ENCODE measurements at places on chromosomes 5 and 9. TPM values are rescaled to one million over a fixed set of nuclear protein-coding genes. Genes with fewer than 3 reads are reported as not detected.

HABP4 gene
- 56.5 TPM for total RNA-seq

DNA sequence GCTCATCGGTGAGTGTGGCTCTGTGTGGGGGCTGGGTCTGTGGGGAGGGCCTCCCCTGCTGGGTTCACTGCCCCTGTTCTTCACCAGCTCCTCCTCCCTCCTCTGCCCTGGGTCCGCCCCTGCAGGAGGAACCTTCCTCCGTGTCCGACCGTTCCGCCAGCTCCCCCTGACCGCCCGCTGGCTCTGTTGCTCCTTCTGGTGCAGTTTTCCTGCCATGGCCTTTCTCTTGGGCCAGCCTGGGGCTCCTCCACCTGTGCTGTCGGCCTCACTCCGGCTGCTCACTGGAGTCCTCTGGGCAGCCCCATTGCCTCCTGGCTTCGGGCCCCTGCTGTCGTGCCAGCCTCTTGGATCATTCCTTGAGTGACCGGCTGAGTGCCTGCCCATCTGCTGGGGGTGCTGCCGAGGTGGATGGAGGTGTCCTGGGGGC, 12.3 kb downstream of the RNU6ATAC start:
- H3K4me3 ChIP-seq = no peak overlapping the region
- H3K36me3 ChIP-seq = peaks cover 54% of the 10 kb centered on the region
- H3K27me3 ChIP-seq = no peaks in the 10 kb centered on the region
- no peaks in the 10 kb centered on the region for H3K4me1 ChIP-seq
- H3K27ac ChIP-seq = no peak overlapping the region

SLC34A1 gene
- not detected for total RNA-seq

FOXI1 gene
- total RNA-seq = not detected

- no peaks in the 10 kb centered on the region for H3K27me3 ChIP-seq
- no peak for DNase-seq
- no peak overlapping the region for H3K27ac ChIP-seq
Measured at GRCh38 chr9:129267141-129267540, 89.1 kb upstream of the IER5L start.

RGS7BP gene
- total RNA-seq = 4.6 TPM

DNA sequence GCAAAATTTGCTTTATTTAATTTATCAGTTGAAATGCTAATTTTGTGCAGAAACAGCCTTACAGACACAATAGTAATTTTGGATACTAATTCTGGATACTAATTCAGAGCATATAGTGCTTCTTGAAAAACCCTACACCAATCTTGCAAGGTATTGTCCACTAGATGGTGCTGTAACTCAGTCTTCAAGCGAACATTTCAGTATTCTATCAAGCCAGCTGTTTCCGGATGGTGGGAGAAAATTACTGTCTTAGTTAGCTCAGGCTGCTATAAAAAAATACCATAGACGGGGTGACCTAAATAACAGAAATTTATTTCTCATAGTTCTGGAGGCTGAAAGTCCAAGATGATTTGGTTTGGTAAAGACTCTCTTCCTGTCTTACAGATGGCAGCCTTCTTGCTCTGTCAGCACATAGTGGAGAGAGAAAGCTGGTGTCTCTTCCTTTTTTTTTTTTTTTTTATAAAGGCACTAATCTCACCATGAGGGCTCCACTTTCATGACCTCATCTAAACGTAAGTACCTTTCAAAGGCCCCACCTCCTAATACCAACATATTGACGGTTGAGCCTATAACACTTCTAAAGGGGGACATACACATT, 1306.5 kb upstream of the CDH9 start:
- H3K4me3 ChIP-seq = no peak overlapping the region
- H3K4me1 ChIP-seq = no peaks in the 10 kb centered on the region
- no peak overlapping the region for H3K27ac ChIP-seq
- no peak for DNase-seq

All from esophagus muscularis mucosa (tissue), 4 donors.